ENCODE measurements at places on chromosomes 7 and 10.

GRCh38 chr7:121278120-121279021 lies 50.4 kb upstream of the WNT16 start:
- DNase-seq = peak; percentile 87

- no peak for DNase-seq
These were observed 23.0 kb upstream of the TRIL start for GRCh38 chr7:28981161-28981465.

GRCh38 chr7:1007901-1008300 lies 24.9 kb downstream of the CYP2W1 start:
- no peak for DNase-seq

DNA sequence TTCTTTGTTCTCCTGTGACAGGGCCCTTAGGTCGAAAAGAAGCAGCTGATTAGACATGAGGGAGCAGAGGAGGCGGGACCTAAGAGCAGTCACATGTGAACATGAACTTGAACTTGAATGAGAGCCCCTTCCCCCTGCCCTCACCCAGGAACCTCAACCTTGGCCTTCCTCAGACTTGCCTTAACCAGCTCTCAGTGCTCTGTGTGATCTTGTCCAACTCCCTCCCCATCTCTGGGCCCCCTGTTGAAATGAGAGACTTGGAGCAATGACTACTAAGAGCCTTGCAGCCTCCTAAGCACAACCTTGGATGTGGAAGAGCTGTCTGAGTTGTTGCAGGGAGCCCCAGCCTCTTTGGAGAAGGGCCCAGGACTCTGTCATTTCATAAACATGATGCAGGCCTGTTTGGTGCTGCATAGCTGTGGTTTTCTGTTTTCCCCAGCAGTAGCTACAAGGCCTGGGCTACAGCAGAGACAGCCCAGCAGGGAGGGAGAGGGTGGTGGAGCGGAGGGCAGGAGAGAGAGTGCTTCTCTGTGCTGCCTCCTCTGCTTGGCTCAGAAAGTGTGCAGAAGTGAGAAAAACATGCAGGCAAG lies 123.9 kb upstream of the ZMIZ1 start:
- peak; percentile 95 for DNase-seq

GRCh38 chr7:66832531-66833351 lies 88.3 kb upstream of the TMEM248 start:
- no peak for DNase-seq

GRCh38 chr10:103181244-103181643 lies 11.8 kb downstream of the NT5C2 start:
- DNase-seq = no peak

GRCh38 chr7:157041514-157042277 lies 31.2 kb upstream of the MNX1 start:
- DNase-seq = no peak

- DNase-seq = no peak
These were observed 99.6 kb upstream of the LYZL1 start for GRCh38 chr10:29189256-29189655.

- no peak for DNase-seq
These were observed 605.5 kb downstream of the XPNPEP1 start for GRCh38 chr10:109317746-109318366.

DNA sequence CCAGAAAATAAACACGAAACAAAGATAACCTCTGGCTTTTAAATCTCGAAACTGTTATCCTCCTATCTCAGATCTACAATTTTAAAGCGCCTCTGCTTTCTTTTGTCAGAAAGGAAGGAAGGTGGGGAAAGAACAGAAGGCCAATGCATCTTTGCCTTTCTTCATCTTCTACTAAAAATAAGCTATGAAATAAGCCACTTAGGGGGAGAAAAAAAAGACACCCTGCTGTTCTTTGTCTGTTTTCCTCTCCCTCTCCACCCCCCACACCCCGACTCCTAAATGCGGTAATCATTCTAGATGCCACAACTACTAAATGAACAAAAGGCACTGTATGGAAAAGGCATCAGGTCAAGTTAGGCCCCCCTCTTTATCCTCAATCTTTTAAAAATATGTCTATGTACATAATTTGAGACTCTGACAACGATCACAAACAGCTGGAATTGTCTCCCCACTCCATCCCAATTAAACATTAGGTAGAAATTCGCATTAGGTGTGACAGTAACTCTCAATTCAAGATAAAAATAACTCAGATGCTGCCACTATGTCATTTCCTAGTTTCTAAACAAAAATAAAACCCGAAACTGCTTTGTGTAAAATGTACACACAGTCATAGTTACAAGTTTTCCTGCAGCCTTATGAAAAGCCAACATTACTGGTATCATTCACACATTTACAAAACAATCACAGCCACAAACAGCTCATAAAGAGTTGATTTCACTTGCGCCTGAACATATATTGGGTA lies 2.4 kb downstream of the UBE2H start:
- DNase-seq = peak; percentile 40

GRCh38 chr7:30682212-30683083 lies at the start of gene CRHR2:
TSS of gene CRHR2 (minus strand) at chr7:30682456. CDS start at chr7:30682280, 176 bp downstream.
- DNase-seq = no peak

DNA sequence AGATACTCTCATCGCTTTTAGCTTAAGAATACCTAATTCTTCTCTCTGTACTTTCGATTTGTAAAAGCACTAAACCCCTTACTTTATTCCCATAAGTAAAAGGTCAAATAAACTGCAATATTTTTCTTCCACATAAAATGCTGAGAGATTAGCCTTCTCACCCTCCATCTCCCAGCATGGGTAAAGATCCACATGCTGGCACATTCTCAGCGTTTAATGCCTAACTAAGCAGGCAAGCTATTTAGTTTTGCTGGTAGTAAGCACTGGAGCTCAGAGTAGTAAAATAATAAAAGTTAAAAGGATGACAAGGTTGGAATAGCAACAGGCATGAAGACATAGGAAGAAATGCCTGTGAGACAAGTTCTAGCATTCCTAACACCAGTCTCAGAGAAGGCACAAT lies 65.9 kb upstream of the NEBL start:
- no peak for DNase-seq

- DNase-seq = no peak
These were observed 99.1 kb downstream of the BMPR1A start for GRCh38 chr10:86855513-86855912.

DNA sequence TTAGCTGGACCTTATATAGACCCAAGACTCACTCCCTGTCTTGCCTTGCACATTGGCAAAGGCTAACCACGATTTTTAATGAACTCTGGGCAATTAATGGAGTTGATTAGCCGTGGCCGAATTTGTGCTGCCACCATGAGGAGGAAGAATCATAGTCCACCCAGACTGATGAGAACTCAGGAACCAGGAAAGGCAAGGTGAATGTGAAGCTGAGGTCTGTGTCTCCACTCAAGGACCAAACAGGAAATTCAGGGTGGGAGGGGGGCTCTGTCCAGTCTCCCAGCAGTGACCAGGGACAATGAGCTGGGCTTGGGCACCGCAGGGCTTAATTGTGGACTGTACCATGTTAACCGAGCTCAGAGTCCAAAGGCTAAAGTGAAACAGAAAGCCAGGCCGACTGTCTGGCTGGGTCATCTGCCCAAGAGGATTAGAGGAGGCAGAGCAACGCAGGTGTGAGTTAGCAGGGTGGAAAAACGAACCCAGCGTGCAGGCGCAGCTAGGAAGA lies 127.0 kb upstream of the JCAD start:
- no peak for DNase-seq

DNA sequence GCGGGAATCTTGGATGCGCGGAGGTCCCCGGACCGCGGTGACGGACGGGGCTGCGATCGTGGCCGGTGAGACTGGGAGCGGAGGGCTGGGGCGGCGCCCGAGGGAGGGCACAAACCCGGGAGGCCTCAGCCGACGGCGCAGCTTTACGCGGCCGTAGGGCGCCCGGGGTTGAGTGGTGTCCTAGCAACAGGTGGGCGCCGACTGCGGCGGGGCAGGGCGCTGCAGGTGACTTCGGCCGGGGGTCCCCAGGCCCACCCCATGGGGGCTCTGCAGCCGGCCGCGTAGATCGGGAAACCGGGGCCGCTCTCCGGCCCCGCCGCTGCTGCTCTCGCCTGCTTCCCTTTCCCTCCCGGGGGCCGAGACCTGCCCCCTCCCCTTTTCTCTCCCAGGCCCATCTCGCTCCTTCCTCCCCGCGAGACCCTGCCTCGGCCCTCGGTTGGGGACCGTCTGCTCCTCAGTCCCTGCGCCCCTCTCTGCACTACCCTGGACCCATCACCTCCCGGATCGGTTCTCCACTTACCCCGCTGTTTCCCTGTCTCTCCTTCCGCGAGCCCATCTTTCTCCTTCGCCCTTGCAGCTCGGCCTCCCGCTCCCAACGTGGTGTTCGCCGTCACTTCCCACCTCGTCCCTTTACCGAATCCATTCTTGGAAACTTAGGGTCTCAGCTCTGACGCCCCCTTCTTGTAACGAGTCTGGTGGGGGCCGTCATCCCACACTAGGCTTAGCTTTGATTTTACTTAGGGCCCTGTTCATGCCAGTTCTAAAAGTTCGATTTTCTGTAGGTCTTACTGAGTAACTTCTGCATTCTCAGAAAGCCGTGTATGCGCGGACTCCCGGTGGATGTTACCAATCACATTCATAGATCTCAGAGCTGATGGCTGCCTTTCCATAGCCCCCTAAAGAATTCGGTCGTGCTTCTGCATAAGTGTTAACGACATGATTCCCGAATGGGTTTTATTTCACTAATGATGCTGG lies 18.5 kb upstream of the ACBD5 start:
- DNase-seq = no peak

DNA sequence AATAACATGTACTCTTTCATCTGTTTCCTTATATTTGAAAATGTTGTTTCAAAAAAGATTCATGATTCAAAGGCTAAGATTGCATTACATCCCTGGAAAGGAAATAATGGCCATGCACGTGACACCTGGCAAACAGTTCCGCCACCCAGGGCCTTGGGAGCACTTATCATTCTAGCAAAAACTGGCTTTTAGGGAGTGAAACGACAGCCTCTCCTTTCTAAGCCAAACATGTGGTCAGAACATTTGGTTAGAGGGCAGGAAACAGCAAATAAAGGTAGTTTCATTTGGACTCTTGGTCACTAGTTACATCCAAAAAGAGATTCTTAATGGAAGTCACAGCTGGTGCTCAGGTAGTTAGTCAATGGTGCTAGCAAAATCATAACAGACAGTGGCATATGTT lies 83.5 kb downstream of the FAS start:
- DNase-seq = peak; percentile 5

GRCh38 chr10:97821308-97822038 lies 28.2 kb upstream of the GOLGA7B start:
- no peak for DNase-seq

DNA sequence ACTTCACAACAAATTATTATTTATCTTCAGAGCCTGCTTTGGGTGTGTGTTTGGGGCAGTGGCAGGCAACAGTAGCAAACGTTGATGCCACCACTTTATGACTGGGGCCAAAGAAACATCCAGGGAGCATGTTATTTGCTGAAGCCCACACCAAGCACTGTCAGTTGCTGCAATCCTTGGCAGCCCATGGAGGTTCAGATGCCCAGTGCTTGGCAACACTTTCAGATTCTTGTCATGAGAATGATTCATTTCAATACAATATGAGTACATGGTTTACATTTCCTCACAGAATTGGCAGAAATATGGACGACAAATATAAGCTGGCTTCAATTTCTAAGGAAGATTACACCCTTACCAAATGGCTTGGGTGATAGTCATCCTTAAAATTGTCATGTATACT lies 46.5 kb upstream of the GLI3 start:
- DNase-seq = peak; percentile 43

- DNase-seq = no peak
These were observed 25.1 kb upstream of the UPP1 start for GRCh38 chr7:48063985-48064384.

GRCh38 chr10:117425974-117426566 lies 50.8 kb upstream of the PDZD8 start:
- no peak for DNase-seq

DNA sequence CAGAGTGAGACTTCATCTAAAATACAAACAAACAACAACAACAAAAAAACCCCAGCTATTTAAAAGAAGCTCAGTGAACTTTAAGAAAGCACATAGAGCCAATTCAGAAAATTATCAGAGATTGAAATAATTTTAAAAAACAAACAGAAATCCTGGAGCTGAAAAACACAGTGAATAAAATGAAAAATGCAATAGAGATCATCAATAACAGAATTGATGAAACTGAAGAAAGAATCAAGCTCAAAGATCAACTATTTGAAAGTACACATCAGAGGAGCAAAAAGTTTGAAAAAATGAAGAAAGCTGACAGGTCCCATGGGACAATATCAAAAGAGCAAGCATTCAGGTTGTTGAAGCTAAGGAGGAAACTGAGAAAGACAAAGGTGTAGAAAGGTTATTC lies 12.2 kb upstream of the ZNF746 start:
- no peak for DNase-seq

DNA sequence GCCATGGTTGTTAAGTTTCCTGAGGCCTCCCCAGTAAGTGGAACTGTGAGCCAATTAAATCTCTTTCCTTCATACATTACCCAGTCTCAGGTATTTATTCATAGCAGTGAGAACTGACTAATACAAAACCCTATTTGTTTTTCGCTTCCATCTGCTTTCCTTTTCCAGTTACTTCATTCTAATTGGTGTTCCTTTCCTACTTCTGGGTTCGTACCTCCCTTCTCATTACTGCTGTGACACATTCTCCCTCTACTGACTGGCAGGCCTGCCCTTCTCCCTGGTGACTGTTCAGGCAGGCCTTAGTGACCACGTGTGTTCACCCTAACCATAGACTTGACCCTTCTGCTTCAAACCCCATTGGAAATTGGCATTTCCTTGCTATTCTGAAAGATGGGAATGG lies 37.7 kb downstream of the MTURN start:
- DNase-seq = peak; percentile 26

GRCh38 chr7:149870274-149870673 lies 3.5 kb upstream of the ATP6V0E2 start:
- no peak for DNase-seq

- DNase-seq = no peak
These were observed 83.3 kb downstream of the PLXNA4 start for GRCh38 chr7:132492823-132493445.

DNA sequence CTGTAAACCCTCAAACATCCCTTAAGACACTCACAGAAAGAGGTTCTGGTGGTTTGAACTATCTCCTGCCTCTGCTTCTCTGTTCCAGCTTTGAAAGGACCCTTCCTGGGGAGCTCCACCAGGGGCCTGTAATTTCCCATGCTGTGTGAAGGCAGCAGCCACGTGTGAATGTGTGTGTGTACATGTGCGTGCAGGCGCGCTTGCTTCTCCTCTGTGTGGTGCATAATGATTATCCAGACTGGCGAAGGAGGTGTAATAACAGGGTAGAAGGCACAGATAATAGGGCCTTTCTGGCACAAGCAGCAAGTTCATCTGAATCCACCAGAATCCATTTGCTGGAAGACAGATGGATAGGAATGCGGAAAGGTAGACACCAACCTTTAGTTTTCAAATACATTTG lies 466.5 kb downstream of the GRID1 start:
- DNase-seq = no peak

DNA sequence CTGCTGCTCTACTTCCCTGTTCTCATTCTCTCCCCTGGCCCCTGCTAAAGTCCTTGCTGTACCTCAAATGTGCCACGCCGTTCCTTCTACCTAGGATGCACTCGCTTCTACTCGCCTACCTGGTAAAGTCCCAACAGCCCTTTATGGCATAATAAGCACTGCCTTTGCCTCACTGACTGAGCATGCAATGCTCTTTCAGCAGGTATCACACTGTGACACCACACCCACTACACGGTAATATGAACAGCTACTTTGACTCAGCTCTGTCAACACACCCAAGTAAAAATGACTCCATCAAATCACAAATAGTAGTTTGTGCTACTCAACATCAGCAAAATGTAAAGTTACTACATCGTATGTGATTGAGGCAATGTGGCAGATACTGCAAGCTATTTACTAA lies 37.6 kb downstream of the FAM204A start:
- no peak for DNase-seq

Measured in fibroblast of skin of back (primary cell).